Activated naive CD8-positive, alpha-beta T cell treated with anti-CD3 and anti-CD28 coated beads for 36 hours (primary cell): ENCODE measurements at places on chromosomes 16 and 17.

DNA sequence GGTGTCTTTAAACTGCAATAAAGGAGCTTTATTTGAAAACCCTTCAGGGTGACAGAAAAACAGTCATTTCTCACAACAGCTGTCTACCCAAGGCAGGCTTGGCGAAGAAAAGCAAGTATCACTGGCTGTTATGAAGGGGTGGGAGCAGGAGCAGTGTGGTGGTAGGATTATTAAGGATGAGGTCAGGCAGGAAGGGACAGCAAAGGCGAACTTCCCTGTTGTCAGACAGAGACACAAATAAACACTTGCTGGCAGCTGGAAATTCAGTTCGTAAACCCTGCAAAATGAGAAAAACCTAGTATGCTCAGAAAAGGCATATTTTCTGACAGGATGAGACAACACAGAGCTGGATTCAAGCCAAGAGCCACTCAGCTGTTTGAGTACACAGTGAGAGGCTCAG lies 416.3 kb upstream of the CDH5 start:
- DNase-seq, result no peak

DNA sequence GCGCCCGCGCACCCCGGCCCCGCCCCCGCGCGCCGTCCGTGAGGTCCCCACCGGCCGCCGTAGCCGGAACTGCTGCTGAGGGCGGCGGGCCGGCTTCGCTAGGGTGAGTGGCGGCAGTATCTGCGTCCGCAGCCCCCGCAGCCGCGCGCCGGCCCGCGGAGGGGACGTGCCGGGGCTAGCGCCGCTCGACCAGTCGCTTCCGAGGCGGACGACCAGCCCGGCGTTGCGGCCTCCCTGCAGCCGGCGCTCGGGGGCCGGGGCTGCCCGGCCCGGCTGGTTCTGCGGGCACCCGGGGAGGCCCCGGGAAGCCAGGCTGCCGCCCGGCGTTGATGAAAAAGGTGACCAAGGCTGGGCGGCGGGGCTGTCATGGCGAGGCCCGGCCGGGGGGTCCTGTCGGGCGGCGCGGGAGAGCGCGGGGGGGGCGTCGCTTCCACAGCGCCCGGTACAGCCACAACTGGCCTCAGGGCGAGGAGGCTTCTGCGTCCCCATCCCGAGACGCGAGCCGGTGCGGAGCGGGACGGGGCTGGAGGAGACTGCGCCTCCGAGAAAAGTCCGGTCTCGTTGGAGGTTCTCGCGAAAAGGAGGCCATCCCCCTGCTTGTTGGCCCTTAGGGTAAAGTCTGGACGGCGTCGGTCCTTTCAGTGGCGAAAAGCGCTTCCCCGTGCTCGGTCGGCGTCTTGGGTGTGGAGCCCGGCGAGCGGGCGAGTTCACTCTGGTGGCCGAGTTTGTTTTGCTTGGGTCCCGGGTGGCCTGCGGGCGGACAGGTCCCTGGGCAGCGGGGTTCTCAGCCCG lies at the start of gene CRAMP1:
TSS of gene CRAMP1 (plus strand) at position 41 of the 792 bp plus-strand sequence. CDS start 2,280 bp downstream, outside the sequence.
- peak; percentile 42 for DNase-seq

GRCh38 chr17:61323909-61324868 lies 75.5 kb upstream of the TBX2 start:
- no peak for DNase-seq

GRCh38 chr16:26614237-26614841 lies 452.4 kb upstream of the C16orf82 start:
- no peak for DNase-seq

- DNase-seq, result no peak
These were observed 694.3 kb downstream of the KCNJ2 start for GRCh38 chr17:70863436-70864248.

DNA sequence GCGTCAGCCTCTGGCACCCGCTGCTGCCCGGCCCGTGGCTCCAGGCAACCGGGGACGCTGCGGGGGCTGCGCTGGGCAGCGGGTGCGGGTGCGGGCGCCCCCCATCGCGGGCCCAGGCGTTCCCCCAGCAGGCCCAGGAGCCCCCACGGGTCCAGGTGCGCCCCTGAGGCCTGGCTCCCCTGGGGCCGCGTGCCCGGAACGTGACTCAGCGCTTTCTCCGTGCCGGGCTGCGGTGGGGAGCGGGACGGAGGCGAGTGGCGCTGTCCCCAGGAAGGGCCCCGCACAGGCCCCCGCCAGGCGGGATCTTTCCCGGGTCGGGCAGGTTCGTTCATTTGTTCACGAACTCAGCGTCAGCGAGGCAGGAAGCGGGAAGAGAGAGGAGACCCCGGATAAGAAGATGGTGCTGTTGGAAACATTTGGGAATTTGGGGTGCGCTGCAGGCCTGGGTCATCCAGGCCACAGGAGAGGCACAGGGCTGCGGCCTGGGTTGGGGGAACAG lies 18.4 kb upstream of the EXOC7 start:
- peak; percentile 49 for DNase-seq

DNA sequence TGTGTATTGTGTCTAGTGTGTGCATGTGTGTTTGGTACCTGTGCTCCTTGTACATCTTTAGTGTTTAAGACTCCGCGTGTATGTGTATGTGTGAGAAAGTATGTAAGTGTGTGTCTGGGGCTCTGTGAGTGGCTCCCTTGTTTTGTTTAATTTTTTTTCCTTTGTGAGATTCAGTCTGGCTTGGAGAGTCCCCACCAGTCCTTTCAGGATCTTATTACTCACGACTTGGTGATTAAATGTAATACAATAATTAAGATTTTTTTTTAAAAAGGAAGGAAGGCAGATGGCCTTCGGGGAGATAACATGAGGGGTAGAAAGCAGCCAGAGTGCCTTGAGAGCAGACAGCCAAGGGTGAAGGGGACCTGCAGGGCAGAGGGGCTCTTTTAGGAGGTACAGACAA lies 33.9 kb downstream of the FZD2 start:
- no peak for DNase-seq

DNA sequence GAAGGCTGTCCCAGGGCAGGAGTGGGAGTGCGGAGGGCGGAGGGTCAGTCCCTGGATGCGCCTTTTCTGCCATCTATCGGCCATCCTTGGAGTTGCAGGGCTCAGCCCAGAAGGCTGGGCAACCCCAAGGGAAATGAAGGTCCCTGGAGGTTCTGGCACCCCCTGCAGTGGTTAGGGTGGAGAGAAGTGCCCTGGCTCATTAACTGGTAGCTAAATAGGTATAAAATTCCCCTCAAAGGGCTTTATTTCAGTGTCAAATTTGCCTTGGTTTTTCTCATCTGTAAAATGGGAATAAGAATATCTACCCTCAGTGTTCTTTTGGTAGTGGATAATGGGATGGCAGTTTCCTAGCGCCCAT lies 22.4 kb downstream of the C17orf75 start:
- peak; percentile 80 for DNase-seq
